ENCODE measurements at places on chromosomes 6 and 20. TPM values are rescaled to one million over a fixed set of nuclear protein-coding genes. Genes with fewer than 3 reads are reported as not detected.

The SLC52A3 gene
- total RNA-seq: not detected

The RSPO3 gene
- total RNA-seq: 0.32 TPM

The FOXO3 gene
- total RNA-seq: 43.2 TPM

The COL20A1 gene
- total RNA-seq: not detected

The C6orf58 gene
- not detected for total RNA-seq

The CLVS2 gene
- total RNA-seq: not detected

The CD24 gene
- total RNA-seq: 1.3 TPM

The MANEA gene
- total RNA-seq: 19.9 TPM

The TMC2 gene
- not detected for total RNA-seq

The ARMC2 gene
- 0.86 TPM for total RNA-seq

The SYNE1 gene
- 145 TPM for total RNA-seq

The GSTA1 gene
- total RNA-seq: 0.32 TPM

The ENPP1 gene
- 6.0 TPM for total RNA-seq

The ADAM33 gene
- 44.8 TPM for total RNA-seq
